ENCODE measurements at places on chromosomes 4 and X.

- DNase-seq: no peak
Measured at GRCh38 chrX:74465424-74465823, 44.1 kb downstream of the SLC16A2 start.

DNA sequence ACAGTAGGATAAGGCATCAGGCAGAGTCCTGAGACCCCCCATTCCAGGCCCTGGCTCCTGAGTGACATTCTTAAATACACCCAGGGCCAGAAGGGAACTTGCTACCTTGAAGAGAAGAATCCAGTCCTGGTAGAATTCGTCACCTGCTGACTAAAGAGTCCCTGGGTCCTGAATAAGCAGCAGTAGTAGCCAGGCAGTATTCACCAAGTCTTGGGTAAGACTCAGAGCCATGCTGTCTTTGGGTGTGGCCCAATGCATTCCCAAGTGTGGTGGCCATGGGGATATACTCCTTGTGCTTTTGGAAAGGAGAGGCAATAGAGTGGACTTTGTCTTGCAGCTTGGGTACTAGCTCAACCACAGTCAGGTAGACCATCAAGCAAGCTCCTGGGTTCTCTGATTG lies 359.1 kb downstream of the DMD start:
- no peak for DNase-seq

DNA sequence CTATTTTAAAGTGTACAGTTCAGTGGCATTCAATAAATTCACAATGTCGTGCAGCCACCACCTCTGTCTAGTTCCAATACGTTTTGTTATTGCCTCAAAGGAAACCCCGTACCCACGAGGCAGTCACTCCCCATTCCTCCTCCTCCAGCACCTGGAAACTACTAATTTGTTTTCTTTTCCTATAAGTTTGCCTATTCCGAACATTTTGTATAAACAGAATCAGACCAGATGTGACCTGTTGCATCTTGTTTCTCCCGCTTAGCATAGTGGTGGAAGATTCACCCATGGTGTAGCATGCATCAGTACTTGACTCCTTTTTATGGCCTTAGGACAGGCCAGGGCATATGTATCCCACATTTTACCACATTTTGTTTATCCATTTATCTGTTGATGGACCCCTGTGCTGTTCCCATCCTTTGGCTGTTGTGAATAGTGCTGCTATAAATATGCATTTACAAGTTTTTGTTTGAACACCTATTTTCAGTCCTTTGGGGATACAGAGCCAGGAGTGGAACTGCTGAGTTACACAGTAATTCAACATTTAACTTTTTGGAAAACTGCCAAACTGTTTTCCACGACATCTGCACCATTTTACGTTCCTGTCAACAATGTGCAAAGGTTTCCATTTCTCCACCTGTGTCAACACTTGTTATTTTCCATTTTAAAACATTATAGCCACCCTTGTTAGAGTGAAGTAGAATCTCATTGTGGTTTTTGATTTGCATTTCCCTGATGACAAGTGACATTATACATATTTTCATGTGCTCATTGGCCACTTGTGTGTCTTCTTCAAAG lies 57.8 kb upstream of the STX18 start:
- DNase-seq: no peak

DNA sequence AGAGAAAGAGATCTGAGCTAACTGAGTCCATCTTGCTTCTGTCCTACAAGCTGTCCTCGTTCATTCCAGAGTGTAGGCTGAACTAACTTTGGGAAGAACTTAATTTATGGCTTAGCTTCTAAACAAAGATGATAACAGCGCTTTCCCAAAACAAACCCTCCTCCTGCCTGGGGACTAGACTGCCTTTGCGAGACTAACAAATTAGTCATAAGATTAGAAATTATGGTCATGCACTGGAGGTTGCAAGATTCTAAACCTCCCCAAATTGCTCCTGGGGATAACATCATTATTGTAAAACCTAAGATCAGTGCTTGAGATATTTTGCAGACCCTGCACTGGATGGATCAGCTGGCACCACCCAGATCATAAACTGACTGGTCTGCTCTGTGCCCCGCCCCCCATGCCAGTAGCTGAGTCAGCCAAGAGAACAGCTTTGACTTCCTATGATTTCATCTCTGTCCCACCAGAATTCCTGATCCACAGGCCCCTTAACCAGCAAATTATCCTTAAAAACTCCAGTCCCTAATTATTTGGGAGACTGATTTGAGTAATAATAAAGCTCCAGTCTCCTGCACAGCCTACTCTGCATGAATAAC lies 883.3 kb downstream of the TRIML1 start:
- no peak for DNase-seq

- no peak for DNase-seq
Measured at GRCh38 chrX:30888526-30889146, 418 bp downstream of the TAB3 start.

DNA sequence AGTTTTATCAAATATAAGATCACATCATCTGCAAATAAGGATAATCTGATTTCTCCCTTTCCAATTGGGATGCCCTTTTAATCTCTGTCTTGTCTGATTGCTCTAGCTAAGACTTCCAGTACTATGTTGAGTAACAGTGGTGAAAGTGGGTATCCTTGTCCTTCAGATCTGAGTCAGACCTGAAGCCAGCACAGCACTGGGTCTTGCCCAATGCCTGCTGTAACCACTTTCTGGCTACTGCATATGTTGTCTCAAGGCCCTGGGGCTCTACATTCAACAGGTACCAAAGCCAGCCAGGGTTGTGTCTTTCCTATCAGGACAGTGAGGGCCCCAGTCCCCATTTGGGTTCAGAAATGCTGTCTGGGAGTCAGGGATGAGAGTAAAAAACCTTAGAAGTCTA lies 90.3 kb downstream of the CYSLTR1 start:
- DNase-seq: no peak

DNA sequence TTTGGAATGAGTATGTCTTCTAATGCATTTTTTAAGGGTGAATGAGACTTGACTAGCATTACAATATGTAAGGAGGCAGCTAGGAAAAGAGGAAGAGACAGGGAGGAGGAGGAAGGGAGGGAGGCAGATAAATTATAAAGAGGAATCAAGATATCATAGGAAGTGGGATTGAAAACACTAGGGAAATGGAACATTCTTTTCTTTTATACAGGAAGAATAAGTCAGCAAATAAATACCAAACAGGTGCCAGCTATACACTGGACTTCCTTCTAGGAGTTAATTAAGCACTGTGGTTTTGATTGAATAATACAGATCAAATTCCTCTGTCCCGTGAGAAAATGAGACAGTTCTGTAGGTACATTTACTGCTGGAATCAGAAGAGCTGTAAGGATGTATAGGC lies 78.6 kb downstream of the PACRGL start:
- no peak for DNase-seq

GRCh38 chrX:7318661-7319060 lies 170.7 kb upstream of the PUDP start:
- DNase-seq: no peak

- DNase-seq: no peak
Measured at GRCh38 chrX:456551-457291, 70.0 kb upstream of the PPP2R3B start.

- no peak for DNase-seq
Measured at GRCh38 chr4:160082432-160083207, 979.7 kb downstream of the RAPGEF2 start.

- DNase-seq: no peak
Measured at GRCh38 chr4:182306792-182307507, 63.7 kb downstream of the TENM3 start.

DNA sequence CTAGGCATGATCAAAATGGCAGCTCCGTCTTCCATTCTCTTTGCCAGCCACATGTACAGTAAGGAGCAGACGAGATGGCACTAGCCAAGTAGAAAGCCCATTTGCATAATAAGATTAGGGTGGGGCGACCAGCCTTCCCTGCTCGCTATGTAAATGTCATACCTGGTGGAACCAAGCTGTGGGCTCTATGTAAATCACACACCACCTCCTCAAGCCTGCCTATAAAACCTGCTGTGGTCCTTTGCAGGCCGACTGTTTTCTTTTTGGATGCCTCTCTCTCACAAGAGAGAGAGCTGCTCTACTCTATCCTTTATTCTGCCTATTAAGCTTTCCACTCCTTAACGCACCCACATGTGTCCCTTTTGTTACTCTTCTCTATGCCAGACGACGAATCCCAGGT lies 1472.7 kb downstream of the ARAP2 start:
- DNase-seq: no peak

DNA sequence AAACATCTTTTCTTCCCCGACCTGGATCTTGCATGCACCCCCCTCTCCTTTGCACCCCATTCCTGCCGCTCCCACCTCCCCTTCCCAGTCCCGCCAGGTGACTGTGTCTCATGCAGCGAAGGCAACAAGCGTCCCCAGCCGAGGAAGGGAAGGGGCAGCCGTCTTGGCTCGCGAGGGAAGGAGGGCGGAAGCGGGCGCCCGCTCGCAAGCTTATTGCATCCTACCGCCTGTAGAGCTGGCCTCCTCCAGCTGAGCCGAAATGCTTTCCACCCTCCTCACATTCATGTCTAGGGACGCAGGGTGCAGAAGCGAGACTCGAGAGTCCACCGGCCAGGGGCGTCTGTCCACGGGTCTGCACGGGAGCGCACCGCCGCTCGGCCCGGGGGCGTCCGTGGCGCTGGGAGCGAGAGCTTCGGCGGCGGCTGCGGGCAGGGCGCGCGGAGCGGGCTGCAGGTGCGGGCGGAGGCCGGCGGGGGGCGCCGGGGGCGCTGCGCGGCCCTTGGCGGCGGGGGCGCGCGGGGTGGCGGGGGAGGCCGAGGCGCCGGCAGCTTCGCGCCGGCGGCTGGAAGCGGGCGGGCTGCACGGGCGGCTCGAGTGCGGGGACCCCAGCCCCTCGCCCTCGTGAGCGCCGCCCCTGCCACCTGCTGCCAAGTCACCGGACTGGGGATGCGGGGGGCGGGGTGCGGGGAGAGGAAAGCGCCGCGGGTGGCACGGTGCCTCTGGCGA lies at the start of gene KCNIP4:
Gene KCNIP4, minus strand, starts transcription at position 426 of the 726 bp plus-strand sequence.
- no peak for DNase-seq

DNA sequence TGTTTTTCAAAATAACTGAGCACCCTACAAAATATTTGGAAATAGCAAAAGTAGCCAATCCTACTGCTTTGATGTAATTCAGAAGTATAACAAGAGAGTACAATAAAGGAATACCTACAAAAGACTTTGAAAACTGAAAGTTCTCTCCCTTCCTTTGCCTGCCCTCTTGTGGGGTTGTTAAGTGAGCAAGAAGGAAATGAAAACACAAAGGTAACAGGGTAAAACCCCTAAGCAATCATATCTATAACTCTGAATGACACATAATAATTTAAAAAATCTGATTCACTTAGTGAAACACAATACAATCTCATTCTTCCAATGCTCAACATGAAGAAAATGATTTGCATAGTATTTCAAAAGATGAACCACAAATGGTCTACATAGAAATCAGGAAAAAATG lies 98.2 kb downstream of the FRYL start:
- DNase-seq: no peak

DNA sequence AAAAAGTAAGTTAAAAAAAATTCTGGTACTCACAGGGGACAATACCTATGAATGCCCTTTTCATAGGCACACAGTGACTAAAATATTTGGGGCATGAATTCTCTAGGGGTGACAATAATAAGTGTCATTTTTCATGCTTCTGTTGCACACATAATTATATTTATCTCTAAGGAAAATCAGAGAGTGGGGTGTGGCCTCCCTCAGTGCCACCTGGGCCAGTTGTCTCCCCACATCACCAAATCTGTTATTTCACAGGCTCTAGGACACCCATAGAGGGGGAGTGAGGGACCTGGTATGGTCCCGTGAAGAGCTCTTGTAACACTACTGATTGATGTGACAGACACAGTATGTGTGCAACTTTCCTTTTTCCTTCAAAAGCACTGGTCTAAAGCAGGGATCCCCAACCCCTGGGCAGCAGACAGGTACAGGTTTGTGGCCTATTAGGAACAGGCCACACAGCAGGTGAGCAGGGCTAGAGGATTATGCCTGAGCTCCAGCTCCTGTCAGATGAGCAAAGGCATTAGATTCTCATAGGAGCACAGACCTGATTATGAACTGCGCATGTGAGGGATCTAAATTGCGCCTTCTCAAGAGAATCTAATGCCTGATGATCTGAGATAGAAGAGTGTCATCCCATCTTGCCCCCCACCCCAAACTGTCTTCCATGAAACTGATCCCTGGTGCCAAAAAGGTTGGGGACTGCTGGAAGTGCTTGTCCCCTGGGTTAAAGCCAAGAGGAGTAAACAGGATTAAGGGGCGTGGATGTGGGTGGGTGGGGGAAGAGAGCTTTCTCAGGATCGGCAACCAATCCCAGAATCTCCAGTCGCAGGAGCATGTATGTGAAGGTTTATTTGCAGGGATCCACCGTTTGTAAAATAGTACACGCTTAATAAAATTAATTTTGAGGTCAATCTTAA lies 856 bp downstream of the SLC9B1 start:
- DNase-seq: no peak

DNA sequence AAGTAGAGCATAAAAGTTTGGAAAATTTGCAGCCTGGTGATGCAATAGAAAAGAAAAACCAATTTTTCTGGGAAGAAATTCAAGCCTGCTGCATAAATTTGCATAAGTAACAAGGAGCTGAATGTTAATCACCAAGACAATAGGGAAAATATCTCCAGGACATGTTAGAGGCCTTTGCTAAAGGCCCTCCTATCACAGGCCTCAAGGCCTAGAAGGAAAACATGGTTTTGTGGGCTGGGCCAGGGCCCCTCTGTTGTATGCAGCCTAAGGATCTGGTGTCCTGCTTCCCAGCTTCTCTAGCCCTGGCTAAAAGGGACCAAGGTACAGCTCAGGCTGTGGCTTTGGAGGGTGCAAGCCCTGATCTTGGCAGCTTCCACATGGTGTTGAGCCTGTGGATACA lies 6.2 kb upstream of the RTL3 start:
- no peak for DNase-seq

DNA sequence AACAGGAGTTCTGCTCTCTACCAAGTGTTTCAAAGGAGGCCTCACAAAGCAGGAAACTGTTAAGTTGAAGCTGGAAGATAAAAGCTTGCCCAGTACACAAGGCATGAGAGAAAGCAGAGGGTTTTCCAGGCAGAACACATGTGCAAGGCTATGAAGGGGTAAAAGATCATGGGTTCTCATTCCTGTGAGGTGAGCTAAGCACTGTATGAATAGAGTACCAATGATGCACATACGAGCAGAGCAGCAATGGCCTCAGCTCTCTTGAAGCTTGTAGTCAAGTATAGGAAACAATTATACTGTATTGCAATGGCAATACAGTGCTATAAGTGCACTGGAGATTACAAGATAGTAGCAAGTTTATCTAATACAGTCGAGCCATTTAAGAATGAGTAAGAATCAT lies 18.0 kb downstream of the TTC29 start:
- DNase-seq: no peak

DNA sequence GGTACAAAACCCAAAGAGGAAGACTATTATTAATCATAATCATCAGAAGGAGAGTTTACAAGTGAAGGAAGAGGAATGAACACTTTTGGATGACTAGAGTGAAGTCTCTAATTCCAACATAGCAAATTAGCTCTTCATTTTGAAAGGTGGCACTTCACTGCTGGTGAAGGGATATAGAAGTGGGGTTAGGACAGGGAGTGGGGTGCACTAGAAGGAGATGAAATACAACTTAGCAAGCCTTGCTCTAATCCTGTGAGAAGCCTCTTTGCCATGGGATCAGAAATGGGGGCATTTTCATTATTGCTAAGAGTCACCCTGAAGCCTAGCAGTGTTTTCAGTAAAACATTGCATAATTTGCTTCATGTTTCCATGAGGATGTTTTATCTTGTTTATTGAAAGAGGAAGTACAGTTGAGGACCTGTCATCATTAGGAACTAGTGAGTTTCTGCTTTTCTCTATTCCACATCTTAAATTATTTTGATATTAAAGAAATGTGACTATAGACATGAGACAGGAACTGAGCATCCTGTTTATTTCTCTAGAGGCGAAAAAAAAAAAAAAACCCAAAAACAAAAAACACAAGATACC lies 9.3 kb upstream of the GRPR start:
- DNase-seq: no peak

GRCh38 chrX:25536307-25536970 lies 520.7 kb upstream of the ARX start:
- no peak for DNase-seq
